Right hindlimb (tissue), 1 donor: ENCODE measurements at places on chromosomes 16 and 17.

- DNase-seq, result peak; percentile 67
Measured at GRCh38 chr17:32936894-32937500, 9.0 kb downstream of the TMEM98 start.

DNA sequence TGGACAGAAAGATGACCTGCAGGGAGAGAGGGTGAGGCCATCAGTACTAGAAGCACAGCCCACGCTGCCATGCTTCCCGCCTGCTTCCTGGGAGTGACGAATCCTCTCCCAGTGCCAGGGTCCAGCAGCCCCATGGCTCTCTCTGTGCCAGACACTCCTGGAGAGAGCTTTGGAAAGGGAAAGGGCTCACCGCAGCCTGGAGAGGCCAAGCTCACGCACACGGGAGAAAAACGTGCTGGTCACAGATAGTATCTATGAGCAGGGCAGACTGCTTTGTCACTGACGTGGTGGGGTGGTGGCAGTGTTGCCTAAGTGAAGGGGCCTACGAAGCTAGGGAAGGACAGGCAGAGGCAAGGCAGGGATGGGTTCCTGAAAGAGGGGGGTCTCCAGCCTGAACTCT, 5.4 kb downstream of the WBP2 start:
- DNase-seq, result no peak

- DNase-seq, result no peak
Measured at GRCh38 chr16:84941921-84942320, 69.4 kb downstream of the ZDHHC7 start.

DNA sequence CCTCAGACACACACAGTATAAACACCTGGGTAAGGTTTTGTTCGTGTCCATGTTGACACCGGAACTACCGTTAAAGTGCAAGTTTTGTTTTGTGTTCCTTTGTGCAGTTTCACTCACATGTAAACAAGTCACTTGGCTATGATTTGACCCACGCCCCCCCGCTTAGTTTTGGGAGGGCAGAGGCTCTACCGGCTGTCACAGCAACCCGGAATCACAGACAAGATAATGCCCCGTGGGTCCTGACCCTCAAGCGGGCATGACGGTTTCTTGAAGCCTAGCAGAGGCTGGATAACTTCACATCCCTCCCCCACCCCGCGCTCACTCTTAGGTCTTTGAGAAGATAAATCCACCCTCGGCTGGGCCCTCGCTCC, 1.7 kb downstream of the RASD1 start:
- peak; percentile 55 for DNase-seq

DNA sequence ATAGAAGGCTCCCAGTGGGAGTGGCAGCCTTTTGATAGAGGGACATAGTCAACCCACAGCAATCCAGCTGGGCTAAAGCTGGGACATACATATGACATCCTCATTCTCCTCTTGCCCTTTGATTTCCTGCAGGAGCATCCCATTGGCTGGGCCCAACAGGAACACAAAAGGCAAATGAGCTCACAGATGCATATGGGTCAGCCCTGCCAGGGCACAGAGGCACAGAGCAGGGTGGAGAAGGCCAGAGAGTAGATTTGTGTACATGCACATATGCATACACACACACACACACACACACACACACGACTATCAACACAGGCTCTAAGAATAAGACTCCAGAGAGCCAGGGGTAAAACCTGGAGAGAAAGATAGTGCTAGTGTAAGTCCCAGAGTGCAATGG, 58.6 kb downstream of the MMD start:
- DNase-seq, result no peak

DNA sequence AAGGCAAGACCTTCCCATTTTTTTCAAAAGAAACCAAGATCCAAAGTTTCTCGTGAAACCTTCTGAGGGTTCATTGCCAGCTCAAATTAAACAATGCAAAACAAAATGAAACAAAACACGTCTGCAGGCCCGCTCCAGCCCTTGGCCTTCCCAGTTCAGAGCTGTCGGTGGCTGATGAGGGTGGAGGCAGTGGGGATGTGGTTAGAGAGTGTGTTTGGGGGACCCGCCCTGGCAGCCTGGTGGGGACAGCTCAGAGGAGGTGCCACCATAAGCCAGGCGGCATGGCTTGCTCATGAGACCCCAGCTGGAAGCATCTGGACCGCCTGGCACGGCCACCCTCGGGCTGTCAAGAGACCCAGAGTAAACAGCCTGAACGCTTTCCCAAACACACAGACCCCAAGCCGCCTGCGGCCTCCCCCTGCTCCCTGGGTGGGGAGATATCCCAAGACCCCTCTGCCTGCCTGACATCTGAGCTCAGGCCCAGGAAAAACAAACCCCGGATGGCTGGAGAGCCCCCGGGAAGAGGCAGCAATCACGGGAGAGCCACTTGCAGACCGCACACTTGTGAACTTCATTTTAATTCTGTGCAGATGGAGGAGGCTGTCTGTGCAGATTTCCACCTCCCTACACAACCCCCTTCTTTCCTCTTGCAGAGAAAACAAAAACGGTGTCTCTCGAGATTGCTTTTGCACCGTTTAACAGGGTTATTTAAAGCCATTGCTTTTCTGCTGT, 35.4 kb upstream of the LITAF start:
- DNase-seq, result peak; percentile 69

GRCh38 chr17:59221159-59221847, 992 bp downstream of the GDPD1 start:
- DNase-seq, result no peak

DNA sequence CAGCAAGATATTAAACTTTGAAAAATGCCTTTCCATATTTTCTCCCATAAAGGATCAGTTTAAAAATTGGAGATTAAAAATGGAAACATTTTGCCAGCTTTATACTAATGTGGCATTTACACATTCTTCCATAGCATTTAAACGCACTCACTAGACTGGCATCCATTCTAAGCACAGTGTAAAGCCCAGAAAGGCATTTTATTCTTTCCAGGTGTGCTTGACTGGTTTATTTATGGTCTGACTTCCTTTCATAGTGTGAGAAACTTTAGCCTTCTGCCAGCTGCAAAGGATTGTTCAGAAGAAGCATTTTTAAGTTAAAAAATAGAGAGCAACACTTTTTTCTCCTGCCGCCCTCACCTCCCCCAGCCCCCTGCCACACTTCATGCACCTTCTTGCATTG, 271.7 kb upstream of the PSMD7 start:
- DNase-seq, result no peak

DNA sequence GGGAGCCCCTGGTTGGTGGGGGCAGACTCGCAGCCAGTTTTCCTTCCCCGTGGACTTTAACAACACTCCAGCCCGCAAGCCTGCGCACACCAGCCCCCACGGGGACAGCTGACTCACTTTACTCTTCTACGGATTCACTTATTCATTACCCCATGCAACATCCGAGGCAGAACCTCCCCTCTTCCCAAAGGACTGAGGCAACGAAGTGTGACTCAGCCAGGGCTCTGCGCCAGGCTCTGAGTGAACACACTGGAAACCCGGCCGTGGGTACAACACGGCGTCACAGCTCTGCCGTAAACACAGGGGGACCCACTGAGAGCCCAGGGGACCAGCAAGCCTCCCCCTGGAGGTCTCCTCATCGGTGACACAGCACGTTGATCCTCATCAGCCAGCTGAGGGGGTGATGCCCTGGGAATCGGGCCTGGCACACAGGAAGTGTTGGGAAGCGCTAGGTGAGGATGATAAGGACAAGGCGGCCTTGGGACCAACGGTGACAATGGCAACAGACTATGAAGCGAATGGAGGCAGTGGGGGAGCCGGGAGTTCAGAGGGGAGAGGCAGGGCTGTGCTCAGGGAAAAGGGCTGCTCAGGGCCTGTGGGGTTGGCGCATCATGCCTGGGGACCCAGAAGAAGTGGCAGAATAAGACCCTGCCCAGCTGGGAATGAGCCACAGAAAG, 14.6 kb downstream of the COTL1 start:
- DNase-seq, result no peak

DNA sequence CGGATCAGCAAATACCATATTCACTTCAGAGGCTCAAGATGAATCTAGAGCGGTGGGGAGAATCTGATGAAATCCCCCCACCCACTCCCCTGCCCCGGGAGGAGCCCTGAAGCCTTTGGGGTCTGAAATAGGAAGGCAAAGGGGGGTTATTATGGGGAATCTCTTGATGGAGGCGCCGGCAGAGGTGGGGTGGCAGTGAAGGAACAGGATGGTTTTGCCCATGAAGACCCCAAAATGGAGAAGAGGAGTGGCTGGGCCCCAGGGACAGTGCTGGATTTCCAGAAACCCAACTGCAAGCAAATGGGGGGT, 637 bp downstream of the WNT3 start:
- DNase-seq, result no peak

DNA sequence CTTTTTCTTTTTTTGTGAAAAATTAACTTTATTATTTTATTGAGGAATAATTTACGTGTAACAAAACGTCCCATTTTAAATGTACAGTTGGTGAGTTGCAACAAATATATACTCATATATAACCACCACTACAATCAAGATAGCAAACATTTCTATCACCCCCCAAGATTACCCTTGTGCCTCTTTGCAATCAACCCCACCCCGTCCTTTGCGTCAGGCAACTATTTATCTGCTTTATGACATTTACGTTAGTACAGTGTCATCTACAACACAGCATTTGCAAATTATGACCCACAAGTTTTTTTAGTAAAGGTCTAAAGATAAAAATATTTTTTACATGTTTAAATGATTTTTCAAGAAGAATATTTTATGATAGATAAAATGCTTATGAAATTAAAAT, 485.6 kb upstream of the SOX9 start:
- no peak for DNase-seq

DNA sequence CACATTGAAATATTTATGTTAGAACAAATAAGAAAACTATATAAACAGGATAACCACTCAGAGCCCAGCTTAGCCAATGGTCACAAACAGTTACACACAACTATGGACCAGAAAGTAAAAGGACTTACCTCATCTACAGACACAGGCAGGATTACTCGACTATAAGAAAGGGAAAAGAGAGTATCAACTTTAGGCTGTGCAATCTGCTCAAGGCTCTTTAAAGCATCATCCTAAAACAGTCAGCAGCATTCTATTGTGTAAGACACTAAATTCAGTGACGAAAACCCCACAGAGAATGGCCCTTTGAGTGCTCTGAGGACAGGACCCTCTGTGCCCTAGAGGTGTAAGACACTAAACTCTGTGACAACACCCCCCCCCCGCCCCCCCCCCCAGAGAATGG, 4.2 kb downstream of the PITPNA start:
- no peak for DNase-seq

- no peak for DNase-seq
Measured at GRCh38 chr17:47649972-47650524, 329 bp downstream of the KPNB1 start.

DNA sequence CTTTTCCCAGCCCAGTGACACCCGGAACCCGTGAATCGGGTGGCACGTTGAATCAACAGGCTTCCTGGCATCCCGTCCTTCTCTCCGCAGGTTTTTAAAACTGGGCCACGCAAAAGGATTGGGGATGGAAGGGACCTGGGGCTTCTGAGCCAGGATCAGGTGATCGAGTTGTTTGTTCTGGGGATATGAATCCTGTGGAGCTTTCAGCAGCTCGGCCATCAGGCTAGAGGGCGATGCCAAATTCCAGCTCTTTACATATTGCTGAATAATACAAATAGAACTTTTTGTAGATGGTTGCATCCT, 473 bp downstream of the SUPT6H start:
- no peak for DNase-seq

GRCh38 chr17:72452286-72453173, 331.7 kb downstream of the SOX9 start:
- DNase-seq, result no peak
